ENCODE measurements at places on chromosomes 13 and 19. TPM values are rescaled to one million over a fixed set of nuclear protein-coding genes. Genes with fewer than 3 reads are reported as not detected.

OR7A5 gene
- total RNA-seq = 0.74 TPM

TTC9B gene
- total RNA-seq = not detected

DNA sequence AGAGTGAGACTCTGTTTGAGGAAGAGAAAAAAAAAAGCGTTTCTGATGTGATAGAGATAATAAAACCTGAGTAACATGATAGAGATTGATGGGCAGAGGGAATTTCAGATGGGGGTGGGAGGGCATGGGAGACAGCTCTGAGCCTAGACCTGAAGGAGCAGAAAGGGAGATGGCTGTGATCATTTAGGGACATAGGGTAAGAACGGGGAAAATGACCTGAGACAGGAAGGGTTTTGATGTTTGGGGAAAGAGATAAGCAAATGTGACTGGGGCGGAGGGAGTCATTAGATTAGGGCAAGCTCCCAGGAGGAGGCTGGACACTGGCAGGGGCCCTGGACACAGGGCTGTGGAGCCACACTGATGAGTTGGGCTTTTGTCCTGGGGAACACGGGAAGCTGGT is 6.1 kb downstream of the ZNF320 start:
- DNase-seq = no peak
- H3K27me3 ChIP-seq = no peaks in the 10 kb centered on the region
- H3K4me1 ChIP-seq = peaks cover 6% of the 10 kb centered on the region
- no peak overlapping the region for H3K27ac ChIP-seq
- no peak overlapping the region for H3K4me3 ChIP-seq

- H3K36me3 ChIP-seq = no peaks in the 10 kb centered on the region
- peak overlapping the region; percentile 8 for H3K4me3 ChIP-seq
- H3K4me1 ChIP-seq = peaks cover 9% of the 10 kb centered on the region
- no peaks in the 10 kb centered on the region for H3K27me3 ChIP-seq
- no peak overlapping the region for H3K27ac ChIP-seq
- no peak for DNase-seq
Measured at GRCh38 chr19:55206664-55207500, 2.4 kb downstream of the PTPRH start.

GRCh38 chr13:48275507-48275906 is 28.0 kb upstream of the RB1 start:
- no peaks in the 10 kb centered on the region for H3K36me3 ChIP-seq
- no peak overlapping the region for H3K27ac ChIP-seq
- no peak for DNase-seq
- no peaks in the 10 kb centered on the region for H3K27me3 ChIP-seq

DNA sequence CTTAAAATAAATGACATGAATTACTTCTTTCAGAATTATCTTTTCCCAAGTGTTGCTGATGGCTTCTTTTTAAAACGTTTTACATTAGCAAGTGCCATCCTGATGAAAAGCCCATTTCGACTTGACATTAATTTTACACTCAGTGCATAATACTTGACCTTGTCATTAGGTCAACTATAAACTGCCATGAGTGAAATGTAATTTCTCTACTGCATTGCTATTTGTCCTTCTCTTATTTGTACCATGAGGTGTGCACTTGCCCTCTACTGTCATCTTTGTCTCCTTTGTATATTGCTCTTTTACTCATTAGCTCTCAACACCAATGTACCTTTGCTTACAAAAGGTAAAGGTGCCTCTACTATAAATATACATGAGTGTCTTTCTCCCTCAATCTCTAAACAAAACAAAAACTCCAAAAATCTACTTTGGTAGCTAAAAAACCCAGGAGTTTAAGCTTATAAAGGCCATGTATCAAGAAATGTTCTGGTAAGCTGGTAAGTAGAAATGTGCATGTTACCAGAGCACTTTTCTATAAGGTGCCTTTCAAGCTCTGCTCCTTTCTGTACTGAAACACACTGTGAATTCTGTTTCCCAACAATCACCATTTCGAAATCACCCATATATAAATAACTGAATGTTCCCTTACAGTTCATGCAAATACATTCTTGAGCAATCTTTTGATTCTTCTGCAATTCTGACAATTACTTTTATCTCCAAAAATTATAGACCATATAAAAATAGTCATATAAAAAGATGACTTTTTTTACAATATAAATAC is 351.4 kb downstream of the SLITRK5 start:
- no peak overlapping the region for H3K27ac ChIP-seq
- H3K4me1 ChIP-seq = no peaks in the 10 kb centered on the region
- H3K27me3 ChIP-seq = no peaks in the 10 kb centered on the region

SLC25A42 gene
- 6.6 TPM for total RNA-seq

GADD45B gene
- 181 TPM for total RNA-seq

GRCh38 chr19:41638641-41639081 is 11.8 kb upstream of the CEACAM4 start:
- no peak overlapping the region for H3K4me3 ChIP-seq
- no peaks in the 10 kb centered on the region for H3K27me3 ChIP-seq
- no peaks in the 10 kb centered on the region for H3K4me1 ChIP-seq
- DNase-seq = no peak
- no peak overlapping the region for H3K27ac ChIP-seq

- H3K36me3 ChIP-seq = no peaks in the 10 kb centered on the region
- H3K27me3 ChIP-seq = peaks cover 8% of the 10 kb centered on the region
- H3K27ac ChIP-seq = no peak overlapping the region
- H3K4me1 ChIP-seq = peaks cover 18% of the 10 kb centered on the region
- no peak overlapping the region for H3K4me3 ChIP-seq
- no peak for DNase-seq
Measured at GRCh38 chr19:17688853-17689595, 870 bp upstream of the UNC13A start.
